ENCODE measurements at places on chromosomes 1 and 21. TPM values are rescaled to one million over a fixed set of nuclear protein-coding genes. Genes with fewer than 3 reads are reported as not detected.

DNA sequence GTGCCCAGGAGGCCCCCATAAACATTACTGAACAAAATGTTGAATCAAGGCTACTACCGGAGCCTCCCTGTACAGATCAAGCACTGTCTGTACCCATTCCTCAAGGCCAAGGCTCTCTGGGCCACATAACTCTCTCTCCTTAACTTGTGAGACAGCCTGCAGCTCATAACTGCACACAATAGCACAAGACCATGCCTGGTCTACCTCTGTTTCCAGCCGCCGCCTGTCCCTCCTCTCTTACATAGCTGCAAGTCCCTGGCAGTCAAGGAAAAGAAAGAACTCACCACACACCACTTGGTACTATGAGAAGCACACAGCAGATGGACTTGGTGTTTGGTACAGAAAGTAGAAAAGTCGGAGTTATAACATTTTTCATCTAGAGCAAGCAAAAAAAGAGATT lies 91.1 kb downstream of the SSBP3 start:
- DNase-seq, result no peak

DNA sequence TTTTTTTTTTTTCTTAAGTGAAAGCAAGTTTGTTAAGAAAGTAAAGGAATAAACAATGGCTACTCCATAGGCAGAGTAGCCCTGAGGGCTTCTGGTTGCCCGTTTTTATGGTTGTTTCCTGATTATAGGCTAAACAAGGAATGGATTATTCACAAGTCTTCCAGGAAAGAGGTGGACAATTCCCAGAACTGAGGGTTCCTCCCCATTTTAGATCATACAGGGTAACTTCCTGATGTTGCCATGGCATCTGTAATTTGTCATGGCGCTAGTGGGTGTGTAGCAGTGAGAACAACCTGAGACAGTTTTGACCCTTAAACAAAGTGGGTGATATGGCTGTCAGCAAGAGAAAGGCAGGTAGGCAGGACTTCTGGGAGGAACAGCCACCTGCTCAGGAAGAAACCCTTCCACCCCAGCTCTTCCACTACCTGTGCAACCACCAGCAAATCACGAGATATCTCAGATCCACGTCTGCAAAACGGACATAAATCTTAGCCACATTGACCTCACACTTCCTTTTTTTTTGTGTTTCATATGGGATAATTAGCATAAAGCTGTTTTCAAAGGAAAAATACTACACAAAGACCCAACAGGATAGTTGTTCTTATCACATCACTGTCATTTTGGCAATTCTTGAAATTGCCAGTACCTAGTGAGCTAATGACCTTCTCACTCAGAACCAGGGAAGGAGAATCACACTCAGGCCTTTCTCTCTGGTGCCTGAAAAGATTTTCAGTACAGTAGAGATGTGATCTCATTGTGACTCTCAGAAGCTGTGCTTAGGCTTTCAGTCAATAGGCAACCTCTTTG lies 34.8 kb upstream of the DUSP10 start:
- no peak for DNase-seq

DNA sequence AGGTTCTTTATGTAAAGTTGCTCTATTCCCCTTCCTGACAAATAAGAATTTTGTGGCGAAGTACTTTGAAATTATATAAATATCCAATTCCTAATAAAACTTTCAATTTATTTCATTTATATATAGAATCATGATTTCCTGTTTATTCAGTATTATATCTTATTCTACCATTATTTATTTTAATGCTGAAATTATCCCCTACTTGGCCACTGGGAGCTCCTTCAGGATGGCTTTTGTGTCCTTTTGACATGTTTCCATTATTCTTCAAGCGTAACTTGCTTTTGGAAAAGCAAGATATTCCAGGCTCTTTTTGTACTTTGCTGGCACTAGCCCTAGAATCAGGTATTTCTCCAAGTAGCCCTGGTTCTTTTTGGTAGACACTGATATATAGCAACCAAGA lies 67.2 kb upstream of the CACYBP start:
- DNase-seq, result no peak

GRCh38 chr1:51518586-51519047 lies 449 bp downstream of the EPS15 start:
- peak; percentile 83 for DNase-seq

DNA sequence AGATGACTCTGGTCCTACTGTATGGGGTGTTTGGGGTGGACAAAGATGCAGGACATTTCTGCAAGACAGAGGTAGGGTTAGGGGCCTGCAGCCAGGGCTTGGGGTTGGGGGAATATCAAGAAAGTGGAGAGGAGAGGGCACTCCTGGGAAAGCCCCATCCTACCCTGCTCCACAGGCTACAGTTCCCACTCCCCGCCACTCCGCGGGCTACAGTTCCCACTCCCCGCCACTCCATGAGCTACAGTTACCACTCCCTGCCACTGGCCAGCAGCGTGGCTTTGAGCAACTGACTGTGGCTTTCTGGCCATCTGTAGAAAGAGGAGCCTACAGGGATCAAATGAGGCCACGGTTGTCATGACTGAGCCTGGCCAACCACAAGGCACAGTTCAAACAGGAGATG lies 93.8 kb upstream of the GRIK3 start:
- no peak for DNase-seq

- DNase-seq, result no peak
Observed at GRCh38 chr1:220294846-220295301, 22.6 kb upstream of the RAB3GAP2 start.

GRCh38 chr1:117608115-117608615 lies 2.3 kb downstream of the TENT5C start:
- DNase-seq, result no peak

GRCh38 chr1:20405051-20405754 lies 80.8 kb downstream of the CAMK2N1 start:
- DNase-seq, result no peak

GRCh38 chr1:89670711-89671110 lies 37.8 kb downstream of the LRRC8C start:
- DNase-seq, result no peak

DNA sequence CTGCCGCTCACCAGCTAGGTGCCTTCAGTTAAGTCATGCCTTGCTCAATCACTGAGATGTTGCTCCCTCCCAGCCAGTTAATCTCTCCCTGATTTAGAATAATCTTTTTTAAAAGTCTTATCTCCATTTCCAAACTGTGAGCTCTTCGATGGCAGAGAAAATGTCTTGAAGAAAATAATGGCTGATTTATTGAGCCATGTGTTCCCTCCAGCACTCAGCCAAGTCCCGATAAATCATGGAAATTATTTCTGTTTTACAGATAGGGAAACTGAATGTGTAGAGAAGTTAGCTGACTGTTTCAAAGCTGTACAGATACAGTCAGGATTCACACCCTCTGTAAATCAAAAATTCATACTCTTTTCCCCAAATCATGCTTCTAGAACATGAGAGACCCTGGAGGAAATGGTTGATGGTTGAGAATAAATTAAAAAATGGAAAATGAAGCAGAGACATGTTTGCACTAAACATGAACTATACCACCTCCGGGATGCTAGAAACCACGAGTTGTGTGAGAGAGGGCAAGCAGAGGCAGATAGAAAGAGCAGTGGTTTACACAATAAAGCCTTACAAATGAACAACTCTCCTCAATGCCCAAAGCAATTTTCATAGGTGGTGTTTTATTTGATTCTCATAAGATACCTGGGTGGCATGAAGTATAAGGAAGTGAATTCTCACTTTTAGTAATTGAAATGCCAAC lies 376.4 kb downstream of the PLPP3 start:
- DNase-seq, result no peak

- DNase-seq, result no peak
Observed at GRCh38 chr1:35592991-35593769, 20.1 kb downstream of the TFAP2E start.

DNA sequence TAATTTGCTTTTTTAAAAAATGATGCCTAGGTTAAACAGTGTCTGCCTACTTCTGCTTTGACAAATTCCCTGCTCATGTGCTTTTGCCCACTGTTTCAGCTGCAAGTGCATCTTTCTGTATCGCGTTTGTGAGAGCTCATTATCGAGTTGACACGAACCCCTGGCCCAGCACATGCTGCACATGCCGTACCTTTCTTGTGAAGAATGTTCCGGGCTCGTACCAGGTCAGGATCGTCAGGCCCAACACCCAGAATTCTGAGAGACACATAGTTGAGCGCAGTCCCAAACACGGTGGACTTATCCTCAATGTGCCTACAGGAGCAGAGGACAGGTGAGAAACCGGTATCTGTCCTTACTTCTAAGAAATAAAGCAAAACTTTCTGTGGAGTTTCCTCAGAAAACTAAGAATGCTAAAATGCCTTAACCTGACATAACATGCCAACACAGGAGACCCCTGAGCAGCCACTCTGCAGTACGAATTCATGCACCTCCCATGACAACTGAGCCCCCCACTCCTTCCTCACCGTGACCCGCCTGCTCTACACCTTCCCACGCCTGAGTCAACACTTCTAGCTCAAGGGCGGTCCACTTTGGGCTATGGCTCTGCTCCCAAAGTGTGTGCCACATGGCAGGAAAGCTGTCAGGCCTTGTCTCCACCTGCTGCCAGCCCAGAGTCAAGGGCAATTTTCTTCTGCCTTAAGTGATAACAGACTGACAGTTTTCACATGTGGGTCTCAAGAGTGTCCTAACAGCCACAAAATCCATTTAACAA lies 6.7 kb downstream of the LSS start:
- peak; percentile 23 for DNase-seq

DNA sequence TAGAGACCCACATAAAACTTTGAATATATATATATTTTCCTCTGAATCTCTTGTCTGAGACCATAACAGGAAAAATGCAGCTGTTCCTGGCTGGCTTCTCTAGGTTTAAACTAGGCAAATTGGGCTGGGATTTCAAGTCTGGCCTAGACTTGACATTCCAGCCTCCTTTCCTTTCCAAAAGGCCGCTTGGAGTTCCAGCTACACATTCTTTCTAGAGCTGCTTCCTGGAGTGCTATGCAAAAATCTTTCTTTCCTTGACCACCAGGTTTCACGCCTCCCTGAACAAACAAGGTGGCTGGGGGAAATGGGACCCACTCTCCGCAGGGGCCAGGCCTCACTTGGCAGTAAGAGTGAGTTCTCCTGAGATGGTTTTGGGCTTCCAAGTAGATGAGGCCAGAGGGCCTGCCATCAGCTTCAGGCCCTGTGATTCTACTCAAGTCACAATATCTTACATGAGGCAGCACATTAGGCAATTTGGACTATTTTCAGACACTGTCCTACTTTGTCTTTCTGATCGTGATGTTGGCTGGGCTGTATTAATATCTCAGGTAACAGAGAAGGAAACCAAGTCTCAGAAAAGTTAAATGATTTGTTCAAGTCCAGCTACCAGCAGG lies 102.4 kb downstream of the FAM78B start:
- DNase-seq, result no peak

- DNase-seq, result no peak
Observed at GRCh38 chr1:205929496-205930194, 13.6 kb downstream of the SLC26A9 start.

DNA sequence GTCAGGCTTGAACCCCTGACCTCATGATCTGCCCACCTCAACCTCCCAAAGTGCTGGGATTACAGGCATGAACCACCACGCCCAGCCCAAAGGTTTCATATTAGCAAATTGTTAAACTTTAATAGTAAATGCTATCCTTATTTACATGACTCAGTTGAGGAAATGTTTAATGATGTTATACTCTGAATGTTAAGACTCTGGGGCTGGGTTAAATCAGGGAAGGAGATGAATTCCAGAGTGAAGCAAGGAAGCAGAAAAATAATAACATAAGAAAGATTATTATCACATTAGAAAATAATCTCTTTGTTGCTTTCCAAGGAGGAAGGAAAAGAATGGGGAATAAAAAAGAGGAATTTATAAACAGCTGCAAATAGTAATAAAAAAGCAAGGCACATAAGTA lies 105.3 kb downstream of the PTGS2 start:
- DNase-seq, result no peak

GRCh38 chr1:192901500-192901899 lies 92.7 kb downstream of the RGS2 start:
- no peak for DNase-seq

GRCh38 chr1:39662861-39663260 lies 9.0 kb downstream of the NT5C1A start:
- no peak for DNase-seq

DNA sequence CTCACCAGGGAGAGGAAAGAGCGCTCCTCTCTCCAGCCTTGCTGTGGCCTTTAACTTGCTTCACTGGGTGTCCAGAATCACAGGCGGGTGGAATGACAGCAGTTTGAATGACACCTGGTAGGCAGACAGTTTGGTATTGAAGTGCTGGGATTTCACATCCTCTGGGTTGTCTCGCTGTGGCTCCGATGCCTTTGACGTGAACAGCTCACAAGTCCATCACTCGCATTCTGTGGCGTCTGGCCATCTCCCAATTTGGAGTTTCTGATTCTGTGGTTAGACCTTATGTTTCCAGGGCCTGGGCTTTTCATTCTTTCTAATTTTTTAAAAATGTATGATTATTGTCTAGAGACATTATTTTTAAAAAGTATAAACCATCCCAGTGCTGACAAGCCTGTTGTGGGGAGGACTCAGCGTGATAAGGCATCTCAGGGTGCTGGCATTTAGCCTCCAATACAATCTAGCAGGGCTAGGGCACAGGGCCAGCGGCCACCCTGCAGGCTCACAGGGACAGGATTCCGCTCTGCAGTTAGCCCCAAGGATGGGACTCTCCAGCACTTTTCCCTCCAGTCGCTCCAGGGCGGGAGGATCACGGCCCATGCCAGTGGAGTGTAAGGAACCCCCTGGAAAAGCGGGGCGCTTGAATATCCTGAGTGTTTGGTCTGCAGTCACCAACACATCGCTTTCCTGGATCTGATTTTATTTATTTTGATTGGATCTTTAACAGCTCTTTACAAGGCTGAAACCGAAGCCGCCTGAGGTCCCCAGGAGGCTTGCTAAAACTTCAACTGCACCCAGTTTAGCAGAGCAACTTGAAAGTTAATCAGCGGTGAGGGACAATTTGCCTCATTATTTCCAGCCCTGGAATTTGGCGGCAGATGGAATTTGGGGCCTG lies 178.3 kb downstream of the TRABD2B start:
- no peak for DNase-seq

DNA sequence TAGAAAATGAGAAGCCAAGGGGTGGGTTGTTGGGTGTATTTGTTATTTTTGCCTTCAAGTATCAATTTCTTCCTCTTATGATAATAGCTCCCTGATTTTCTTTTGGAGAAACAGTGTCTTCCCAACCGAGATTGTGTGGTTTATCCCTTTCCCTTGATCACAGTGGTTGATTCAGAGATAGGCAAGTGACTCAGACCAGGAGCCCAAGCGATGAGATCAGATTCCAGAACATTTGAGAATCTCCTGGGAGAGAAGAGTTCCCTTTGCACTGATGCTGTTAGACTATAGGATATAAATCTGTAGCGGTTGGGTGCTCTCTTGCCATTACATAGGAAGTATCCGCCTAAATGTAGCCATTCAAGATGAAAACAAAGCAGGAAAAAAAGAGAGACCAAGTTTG lies 90.1 kb upstream of the WDR26 start:
- DNase-seq, result no peak

Gene GLMP
- total RNA-seq, result 29.6 TPM

Gene GOLPH3L
- total RNA-seq, result 29.2 TPM

Gene RCAN1
- total RNA-seq, result 13.0 TPM

Gene ZNF670
- 1.2 TPM for total RNA-seq

Gene EPHB2
- total RNA-seq, result 9.9 TPM

Gene MYCL
- total RNA-seq, result 6.6 TPM

Gene TCHHL1
- total RNA-seq, result not detected

Gene DIRAS3
- total RNA-seq, result 11.0 TPM

Gene ZBTB40
- total RNA-seq, result 16.0 TPM

Gene CNR2
- not detected for total RNA-seq

Gene DYNLT5
- 0.23 TPM for total RNA-seq

Gene RGS18
- 1.4 TPM for total RNA-seq

Gene B4GALT3
- total RNA-seq, result 14.8 TPM

Gene DENND2C
- 2.5 TPM for total RNA-seq

Data from pancreas (tissue), 10 donors.